ENCODE measurements at places on chromosomes 11 and 22.

GRCh38 chr11:16879690-16880089 lies 134.5 kb downstream of the PLEKHA7 start:
- no peak for DNase-seq

GRCh38 chr11:69437001-69437875 lies 44.2 kb upstream of the LINC01488 start:
- DNase-seq = no peak

DNA sequence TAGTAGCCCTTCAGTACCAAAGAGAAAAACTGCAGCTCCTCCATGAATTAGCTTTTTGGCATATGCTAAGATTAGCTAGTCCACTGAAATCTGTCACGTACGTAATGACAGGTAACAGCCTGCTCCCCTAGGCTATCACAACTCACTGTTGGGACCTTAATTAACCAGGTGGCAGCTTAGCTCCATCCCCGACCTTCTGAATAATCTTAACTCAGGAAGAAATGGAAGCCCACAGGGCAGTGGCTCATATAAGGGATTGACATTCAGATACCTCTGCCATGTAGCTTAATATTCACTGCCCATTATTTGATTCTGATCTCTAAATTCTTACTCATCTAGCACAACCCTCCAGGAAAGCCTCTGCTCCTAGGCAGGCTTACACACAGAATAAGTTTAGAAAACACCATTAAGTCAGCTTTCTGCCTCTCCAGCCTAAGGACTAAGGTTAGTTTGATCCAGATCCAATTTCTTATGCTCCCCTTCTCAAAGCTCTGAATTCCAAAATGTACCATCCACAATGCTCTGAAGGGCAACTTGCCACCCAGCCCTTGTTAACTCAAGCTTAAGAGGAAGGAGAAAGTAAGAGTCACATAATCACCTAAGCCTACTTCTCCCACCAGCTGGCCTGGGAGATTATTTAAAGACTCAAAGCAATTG lies 5.0 kb downstream of the HSPA8 start:
- no peak for DNase-seq

- DNase-seq = no peak
These were observed 199.0 kb upstream of the MTNR1B start for GRCh38 chr11:92770419-92770818.

DNA sequence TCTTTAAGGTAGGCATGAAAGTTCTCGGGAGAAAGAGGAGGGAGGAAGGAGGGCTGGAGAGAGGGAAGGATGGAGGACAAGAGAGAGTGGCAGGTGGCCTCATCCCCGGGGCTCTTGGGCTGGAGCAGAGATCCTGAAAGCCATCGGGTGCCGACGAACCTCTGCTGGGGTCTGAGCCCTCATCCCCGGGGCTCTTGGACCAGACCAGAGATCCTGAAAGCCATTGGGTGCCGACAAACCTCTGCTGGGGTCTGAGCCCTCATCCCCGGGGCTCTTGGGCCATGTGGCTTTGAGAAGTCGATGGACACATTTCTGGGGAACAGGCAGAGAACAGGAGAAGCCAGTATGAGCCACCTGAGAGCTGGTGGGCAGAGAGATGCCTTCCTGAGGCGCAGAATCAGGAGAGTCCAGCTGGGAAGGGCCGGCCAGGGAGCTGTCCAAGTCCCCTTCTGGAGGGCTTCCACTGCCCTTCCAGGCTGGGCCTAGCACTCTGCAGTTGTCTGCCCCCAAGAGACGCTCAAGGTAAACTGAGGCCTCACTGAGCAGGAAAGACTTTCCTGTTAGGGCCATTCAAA lies 1398.1 kb downstream of the BRD1 start:
- DNase-seq = no peak

GRCh38 chr22:27628891-27629631 lies 172.5 kb downstream of the MN1 start:
- no peak for DNase-seq

- no peak for DNase-seq
These were observed 21.8 kb upstream of the GNB1L start for GRCh38 chr22:19876314-19876940.

DNA sequence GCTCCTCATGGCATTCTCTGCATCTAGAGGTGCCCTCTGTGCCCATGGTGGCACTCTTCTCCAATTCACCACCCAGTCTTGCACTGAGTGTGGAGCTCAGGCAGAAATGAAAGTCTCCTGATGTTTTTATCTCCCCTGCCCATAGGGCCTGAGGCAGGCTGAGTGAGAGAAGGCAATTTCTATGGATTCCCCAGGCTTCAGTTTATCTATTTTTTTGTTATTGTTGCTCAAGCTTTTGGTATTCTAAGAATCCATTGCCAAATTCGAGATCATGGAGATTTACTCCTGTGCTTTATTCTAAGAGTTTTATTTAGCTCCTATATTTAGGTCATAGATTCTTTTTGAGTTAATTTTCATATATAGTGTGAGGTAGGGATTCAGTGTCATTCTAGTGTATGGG lies 40.7 kb downstream of the TSPAN18 start:
- no peak for DNase-seq

GRCh38 chr11:64516226-64516625 lies 74.8 kb upstream of the SLC22A12 start:
- DNase-seq = peak; percentile 45

DNA sequence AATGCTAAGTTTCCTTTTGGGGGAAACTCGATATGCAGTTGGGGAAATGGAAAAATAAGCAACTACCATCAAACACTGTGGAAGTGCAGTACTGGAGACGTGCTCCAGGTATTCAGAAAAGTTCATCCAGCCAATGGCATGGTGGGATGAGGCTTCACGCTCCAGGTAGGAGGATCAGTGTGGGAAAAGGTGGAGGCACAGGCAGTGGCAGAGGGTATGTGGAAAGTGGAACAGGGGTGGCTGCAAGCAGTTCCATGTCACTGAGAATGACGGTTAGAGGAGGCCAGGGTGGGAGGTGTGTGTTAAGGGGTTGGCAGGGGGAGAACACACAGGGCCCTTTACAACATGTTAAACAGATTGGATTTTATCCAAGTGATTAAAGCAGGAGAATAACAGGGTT lies 105.1 kb upstream of the NCAM1 start:
- no peak for DNase-seq
